ENCODE measurements at places on chromosomes 16 and 17.

GRCh38 chr17:80063830-80064585 is 27.6 kb downstream of the CCDC40 start:
- DNase-seq, result peak; percentile 30

- DNase-seq, result no peak
Measured at GRCh38 chr17:18224387-18225120, 881 bp upstream of the LLGL1 start.

- peak; percentile 40 for DNase-seq
Measured at GRCh38 chr16:14310519-14310991, 239.4 kb downstream of the MRTFB start.

GRCh38 chr16:53982631-53983042 is 278.7 kb downstream of the FTO start:
- no peak for DNase-seq

- no peak for DNase-seq
Measured at GRCh38 chr16:49463529-49463928, 89.9 kb downstream of the C16orf78 start.

DNA sequence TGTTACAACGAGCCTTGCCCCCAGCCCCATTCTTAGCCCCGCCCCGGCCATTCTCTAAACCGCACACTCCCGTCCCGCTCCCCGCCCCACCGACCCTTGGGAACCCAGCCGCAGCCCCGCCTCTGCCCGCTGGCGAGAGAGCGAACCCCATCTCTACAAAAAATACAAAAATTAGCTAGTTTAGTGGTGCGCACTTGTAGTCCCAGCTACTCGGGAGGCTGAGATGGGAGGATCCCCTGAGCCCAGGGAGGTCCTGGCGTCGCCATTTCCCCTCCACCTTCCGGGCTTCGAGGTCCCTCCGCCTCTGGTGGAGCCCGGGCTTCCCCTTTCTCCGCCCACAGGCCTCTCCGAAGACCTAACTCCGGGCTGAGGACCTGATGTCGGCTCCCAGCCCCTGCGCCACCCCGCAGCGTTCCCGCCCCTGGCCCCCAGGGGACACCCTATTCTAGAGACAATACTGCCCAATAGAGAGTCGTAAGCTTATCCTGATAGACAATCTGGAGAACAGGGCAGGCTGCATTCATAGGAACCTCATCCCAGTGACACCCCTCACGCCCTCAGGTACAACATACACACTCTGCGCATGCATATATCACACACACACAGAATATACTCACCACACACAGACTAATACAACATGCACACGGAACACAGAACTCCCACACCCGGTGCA is 480 bp upstream of the PROCA1 start:
- no peak for DNase-seq

Data from AG08395 (cell line).